KG1 (cell line): ENCODE measurements at places on chromosomes 6 and 20.
A peak's percentile ranks its signal among the peaks of the same experiment; 100 is the strongest.

DNA sequence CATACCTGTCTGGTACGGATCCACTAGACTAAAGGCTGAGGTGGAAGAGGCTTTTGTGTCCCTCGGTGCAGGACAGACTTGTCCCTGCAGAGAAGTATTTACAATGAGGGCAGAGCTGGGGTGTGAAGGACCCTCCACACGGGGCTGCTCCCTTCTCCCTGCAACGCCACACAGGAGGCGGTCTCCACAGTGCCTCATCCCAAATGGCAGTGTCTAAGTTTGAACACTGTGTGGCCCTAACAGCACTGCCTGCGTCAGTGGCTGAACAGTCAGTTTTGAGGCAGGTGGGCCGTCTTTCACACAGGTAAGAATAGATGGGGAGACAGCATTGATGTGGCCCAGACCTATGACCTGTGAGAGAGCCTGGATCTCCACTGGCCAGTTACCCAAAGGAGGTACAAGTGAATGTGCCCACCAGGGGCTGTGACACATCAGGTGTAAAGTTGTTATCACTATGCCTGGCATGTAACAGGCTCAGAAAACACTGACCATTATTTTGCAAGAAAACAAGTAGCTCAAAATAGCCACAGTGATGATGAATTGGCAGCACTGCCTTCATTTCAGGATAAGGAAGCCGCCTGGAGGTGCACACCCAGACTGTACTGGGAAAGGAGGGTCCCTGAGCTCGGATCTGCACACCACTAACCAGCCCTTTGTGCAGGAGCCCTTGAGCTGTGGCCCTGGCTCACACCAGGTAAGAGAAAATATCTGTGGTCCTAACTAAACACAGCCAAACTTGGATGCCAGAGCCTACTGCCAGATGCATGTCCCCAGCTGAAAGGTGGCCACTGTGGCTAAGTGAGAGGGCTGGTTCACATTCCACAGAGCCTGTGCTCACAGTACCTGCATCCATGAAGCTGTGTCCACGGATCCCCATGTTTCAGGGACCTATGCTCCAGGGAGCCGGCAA, 246.7 kb downstream of the DLL1 start:
- no peak for DNase-seq

DNA sequence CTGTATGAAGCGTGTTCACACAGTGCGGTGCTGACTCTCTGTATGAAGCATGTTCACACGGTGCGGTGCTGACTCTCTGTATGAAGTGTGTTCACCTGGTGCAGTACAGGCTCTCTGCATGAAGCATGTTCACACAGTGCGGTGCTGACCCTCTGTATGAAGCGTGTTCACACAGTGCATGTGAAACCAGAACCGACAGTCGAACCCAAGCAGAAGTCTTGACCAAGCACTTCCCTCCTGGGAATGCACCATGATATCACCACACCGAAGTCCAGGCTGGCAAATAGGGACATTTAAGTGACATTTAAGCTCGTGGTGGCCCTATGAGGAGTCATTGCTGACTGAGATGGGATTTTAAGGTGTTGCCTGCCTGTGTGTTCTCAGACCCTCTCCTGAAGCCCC, 11.3 kb upstream of the SERPINB1 start:
- no peak for DNase-seq

- DNase-seq = peak; percentile 25
Measured at GRCh38 chr20:50987493-50988210, 29.0 kb downstream of the MOCS3 start.

DNA sequence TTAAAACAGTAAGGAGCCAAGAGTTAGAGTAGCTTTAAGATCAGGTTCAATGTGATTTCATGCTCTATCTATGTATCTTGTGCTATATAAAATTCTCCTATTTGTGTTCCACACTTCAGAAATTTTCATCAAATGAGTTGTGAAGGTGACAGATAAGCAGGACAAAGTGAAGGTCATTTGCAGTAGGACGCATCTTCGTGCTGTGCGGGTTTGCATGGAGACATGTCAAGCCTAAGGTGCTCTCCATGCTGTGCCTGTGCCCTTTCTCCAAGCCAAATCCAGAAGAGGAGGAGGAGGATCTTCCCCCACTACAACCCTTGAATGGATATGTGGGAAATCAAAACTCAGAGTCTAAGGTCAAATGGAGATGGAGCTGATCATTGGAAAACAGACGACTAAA, 147.3 kb upstream of the NEDD9 start:
- no peak for DNase-seq

DNA sequence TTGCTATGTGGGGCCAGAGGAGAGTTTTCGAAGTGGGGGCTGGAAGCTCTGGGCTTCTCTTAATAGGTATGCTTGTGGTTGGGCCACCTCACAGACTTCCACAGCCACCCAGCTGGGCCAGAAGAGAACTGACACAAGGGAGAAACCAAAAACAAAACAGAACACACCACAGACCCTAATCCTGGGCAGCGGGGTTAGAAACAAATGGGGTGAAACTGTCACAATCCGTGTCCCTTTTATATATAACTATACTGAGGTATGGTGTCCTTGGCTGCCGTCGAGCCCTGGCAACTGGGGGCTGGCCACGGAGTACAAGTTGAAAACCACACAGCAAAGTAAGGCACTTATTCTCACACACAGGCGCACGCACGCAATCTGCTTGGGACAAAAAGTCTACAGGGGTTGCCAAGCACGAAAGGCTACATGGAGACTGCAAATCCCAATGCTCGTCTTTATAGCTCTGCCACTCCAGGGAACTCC, 78.3 kb downstream of the TRAM2 start:
- no peak for DNase-seq

- no peak for DNase-seq
Measured at GRCh38 chr6:158175111-158175510, 7.0 kb downstream of the GTF2H5 start.

- no peak for DNase-seq
Measured at GRCh38 chr6:95629551-95629950, 52.2 kb downstream of the MANEA start.

GRCh38 chr6:4574007-4574406, 202.2 kb upstream of the CDYL start:
- no peak for DNase-seq

DNA sequence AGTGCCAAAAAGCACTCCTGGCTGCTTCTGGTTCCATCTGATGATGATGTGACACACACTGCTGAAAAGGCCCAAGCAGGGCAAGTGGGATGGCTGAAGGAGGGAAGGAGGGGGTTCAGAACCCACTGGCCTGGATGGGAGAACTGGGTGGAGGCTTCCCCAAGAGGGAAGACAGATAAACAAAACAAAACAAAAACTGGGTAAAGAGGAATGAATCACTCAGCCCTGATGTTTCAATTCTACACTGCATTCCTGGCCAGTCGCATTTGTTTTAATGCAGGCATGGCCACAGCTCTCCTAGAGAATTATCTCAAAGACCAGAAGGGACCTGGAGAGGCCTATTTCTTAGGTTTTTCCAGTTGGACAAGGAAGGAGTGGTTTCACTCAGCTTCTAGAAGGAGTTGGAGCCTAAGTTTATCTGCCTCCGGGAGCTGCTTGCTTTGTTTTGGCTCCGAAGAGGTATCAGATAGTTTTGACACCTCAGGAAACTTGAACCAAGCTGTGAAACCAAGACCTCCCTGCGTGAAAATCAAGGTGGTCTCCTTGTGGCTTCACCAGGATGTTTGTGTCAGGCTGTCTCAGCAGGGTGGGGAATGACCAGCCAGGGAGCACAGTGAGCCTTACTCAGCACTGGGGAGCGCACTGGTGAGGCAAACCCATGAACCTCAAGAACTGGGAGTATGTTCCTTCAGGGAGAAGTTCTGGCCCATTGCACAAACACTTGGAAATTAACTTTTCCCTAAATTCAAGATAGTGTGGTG, 16.1 kb downstream of the TTPAL start:
- no peak for DNase-seq

GRCh38 chr6:80276861-80277260, 170.4 kb downstream of the BCKDHB start:
- DNase-seq = no peak

DNA sequence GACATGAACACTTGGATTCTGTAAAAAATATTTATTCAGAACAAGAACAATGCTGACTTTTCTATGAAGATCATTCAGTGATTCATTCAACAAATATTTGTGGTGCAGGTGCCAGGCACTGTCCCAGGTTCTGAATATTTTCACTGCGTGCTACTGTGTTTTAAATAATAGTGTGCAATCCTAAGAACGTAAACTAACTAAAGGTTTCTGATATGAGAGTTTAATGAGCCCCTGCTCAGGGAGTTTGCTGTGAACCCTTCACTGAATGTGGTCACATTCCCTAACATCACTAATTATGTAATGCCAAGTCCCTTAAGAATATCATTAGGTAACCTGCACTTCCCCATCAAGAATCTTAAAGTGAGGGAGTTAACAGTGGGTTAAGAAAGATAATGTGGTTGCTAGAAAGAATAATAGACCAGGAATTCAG, 1.7 kb upstream of the TMEM170B start:
- DNase-seq = no peak

GRCh38 chr6:44731485-44732095, 344.1 kb downstream of the CDC5L start:
- DNase-seq = no peak

DNA sequence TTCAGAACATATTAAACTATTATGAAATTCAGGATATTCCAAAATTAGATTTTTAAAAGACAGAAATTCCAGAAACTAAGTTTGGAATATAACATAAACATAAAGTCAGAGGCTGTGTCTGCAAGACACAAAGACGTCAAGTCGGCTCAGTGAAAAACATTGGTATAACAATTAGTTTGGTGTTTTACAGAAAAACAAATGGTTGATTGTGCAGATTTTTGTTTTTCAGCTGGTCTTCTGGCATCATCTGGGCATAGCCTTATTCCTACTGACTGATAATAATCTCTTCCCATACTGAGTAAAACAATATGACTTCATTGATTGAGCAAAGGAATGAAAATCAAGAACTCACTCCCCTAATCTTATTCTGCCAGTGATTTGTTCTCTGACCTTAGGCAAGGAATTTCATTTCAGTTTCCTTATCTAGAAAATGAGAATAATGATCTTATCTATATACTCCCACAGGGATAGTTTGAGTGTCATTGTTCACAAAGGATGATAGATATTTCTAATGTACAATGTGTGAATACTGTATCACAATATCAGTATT, 84.3 kb downstream of the FRK start:
- no peak for DNase-seq

DNA sequence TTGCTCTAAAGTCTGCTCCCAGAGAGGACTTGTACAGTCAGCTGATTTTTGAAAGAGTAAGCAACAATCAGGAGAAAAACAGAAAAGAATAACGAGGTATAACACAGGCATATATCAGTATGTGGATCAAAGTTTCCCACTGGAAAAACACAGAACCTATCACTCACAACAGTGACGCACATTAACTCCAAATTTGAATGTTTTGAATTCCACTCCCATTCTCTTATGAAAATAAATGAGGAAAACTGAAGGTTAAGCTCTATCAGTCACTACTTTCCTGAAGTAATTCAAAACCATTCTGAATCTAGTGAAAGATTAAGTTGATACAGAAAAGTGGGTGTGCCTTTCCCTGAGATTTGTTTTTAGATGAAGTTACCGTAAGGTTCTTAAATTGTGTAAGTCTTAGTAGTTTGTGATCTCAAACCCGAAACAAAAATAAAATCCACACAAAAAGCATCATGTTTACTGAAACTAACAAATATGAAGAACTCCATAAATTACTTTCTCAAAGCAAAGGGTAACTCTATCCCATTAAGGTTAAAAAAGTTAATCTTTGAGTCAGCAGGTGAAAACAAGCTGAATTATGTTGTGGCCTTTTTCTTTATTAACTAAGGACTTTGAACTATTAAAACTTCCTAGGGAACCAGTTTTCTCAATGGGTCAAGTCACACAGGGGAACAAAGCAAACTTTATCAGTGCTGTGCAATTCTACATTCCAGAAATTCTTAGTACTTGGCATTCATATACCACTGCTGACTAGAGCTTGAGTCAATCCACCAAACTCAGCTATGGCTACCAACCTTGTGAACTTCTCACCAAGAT, 115.7 kb downstream of the OGFRL1 start:
- no peak for DNase-seq

GRCh38 chr20:32674362-32674789, 635 bp upstream of the C20orf203 start:
- peak; percentile 73 for DNase-seq

DNA sequence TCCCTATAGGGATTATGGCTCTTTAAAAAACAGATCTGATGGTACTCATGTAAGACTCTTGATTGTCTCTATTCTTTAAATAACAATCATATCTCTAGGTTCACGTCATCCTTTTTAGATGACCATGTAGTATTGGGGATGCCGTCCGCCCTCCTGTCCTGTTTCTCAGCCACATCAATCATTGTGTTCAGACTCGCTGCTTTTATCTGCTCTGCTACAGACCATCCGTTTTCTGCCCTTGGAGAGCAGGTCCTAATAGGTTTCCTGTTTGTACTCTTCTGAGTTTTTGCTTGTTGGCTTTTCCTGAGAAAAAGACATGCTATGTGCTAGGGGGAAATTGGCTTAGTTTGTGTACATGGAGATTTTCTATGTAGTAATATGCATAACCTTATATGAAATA, 76.8 kb downstream of the SASH1 start:
- peak; percentile 15 for DNase-seq
